ENCODE measurements at places on chromosomes 4 and X.

- no peak overlapping the region for H3K27ac ChIP-seq
- no peaks in the 10 kb centered on the region for H3K4me1 ChIP-seq
These were observed 330.8 kb upstream of the DKK2 start for GRCh38 chr4:107366900-107367299.

DNA sequence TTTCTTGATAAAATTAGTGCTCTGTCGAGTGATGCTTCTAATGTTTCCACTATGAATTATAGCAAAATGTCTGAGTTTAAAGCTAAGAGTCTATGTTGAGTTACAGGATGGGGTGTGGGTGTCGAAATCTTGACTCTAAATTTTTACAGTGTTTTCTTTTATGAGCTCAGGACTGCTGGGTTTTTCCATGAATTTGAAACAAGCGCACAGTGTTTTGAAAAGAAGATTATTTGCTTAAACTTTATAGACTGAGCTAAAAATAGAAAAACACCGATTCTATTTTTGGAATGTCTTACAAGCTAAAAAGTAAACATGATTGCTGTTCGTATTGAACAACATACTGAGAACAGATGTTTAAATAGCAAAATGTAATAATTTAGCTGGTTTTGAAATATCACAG lies 7.5 kb downstream of the PTTG2 start:
- H3K27ac ChIP-seq = peak overlapping the region; percentile 60
- no peak for DNase-seq
- H3K36me3 ChIP-seq = no peaks in the 10 kb centered on the region

DNA sequence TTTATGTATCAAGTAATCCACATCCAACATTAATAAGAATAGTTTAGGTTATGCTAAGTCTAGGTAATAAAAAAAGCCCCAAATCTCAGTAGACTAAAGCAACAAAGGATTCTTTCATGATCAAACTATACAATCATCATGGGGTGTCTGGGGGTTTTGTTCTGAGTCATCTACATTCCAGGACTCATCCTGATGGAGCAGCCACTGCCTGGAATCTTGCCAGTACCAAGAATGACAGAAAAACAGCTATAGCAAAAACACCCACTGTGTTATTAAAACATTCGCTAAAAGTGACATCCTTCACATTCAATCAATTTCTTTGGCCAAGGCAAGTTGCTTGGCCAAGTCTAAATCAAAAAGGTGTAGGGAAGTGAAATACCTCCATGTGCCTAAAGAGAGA lies 3.9 kb upstream of the ARHGEF38 start:
- no peaks in the 10 kb centered on the region for H3K4me1 ChIP-seq
- H3K27me3 ChIP-seq = no peaks in the 10 kb centered on the region
- H3K4me3 ChIP-seq = no peak overlapping the region
- DNase-seq = no peak
- no peaks in the 10 kb centered on the region for H3K36me3 ChIP-seq

DNA sequence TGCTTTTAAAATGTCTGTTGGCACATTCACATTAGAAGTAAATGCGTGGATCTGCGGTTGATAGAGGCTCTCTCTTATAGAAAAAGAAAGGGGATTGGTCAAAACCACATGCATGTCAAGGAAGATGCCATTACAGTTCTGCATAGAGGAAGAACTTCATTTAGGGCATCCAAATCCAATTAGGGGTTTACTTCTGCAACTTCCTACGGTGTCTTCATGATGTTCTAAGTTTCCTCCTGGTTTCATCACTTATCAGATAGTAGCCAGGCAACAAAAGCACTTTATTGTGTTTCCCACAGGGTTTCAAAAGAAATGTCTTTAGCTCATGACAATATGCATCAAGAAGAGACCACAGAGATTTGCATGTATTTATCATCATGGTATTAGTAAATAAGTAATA lies 136.0 kb upstream of the HPGD start:
- no peak for DNase-seq
- H3K27ac ChIP-seq = no peak overlapping the region
- no peaks in the 10 kb centered on the region for H3K36me3 ChIP-seq
- no peaks in the 10 kb centered on the region for H3K4me1 ChIP-seq
- H3K27me3 ChIP-seq = no peaks in the 10 kb centered on the region

DNA sequence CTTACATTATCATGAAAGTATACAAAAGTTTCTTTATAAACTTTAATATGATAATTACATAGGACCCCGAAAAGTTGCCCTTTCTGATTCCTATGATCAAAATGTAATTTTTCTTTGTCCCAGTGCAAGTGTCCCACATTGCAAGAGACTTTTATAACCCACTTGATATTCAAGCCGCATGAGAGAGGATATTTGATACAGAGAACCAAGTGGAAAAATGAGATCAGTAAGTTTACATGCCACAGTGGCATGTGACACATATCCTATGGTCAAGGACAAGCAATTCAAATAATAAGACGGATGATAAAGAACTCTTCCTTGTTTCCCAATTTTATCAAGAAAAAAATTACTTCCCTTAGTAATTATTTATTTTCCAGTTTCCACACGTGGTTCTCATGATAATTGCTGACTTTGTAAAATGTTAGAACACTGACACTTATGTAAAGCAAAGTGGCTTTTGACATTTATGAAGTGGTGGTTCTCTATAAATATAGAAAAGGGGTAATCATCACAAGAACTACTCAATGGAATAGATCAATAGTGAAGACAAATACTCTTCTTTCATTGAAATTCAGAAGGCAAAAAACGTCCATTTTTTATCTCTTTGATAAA lies 273.7 kb upstream of the NOCT start:
- H3K27ac ChIP-seq = no peak overlapping the region
- no peaks in the 10 kb centered on the region for H3K4me1 ChIP-seq
- H3K36me3 ChIP-seq = no peaks in the 10 kb centered on the region
- no peaks in the 10 kb centered on the region for H3K27me3 ChIP-seq
- H3K4me3 ChIP-seq = no peak overlapping the region

GRCh38 chr4:74962584-74962983 lies 29.7 kb downstream of the PARM1 start:
- peaks cover 26% of the 10 kb centered on the region for H3K4me1 ChIP-seq
- DNase-seq = no peak
- no peak overlapping the region for H3K27ac ChIP-seq
- H3K27me3 ChIP-seq = no peaks in the 10 kb centered on the region
- H3K36me3 ChIP-seq = no peaks in the 10 kb centered on the region
- H3K4me3 ChIP-seq = no peak overlapping the region

- H3K36me3 ChIP-seq = no peaks in the 10 kb centered on the region
- DNase-seq = no peak
- H3K4me1 ChIP-seq = no peaks in the 10 kb centered on the region
- no peak overlapping the region for H3K27ac ChIP-seq
- H3K4me3 ChIP-seq = no peak overlapping the region
These were observed 497.9 kb upstream of the MAGEB18 start for GRCh38 chrX:25640276-25640675.

GRCh38 chr4:170022211-170022610 lies 4.0 kb downstream of the MFAP3L start:
- no peaks in the 10 kb centered on the region for H3K27me3 ChIP-seq
- H3K4me1 ChIP-seq = peaks cover 18% of the 10 kb centered on the region
- DNase-seq = no peak
- H3K4me3 ChIP-seq = no peak overlapping the region

GRCh38 chr4:184267206-184267608 lies 49.5 kb upstream of the ENPP6 start:
- H3K4me1 ChIP-seq = peaks cover 5% of the 10 kb centered on the region
- no peaks in the 10 kb centered on the region for H3K27me3 ChIP-seq
- DNase-seq = no peak
- no peak overlapping the region for H3K4me3 ChIP-seq
- no peak overlapping the region for H3K27ac ChIP-seq

GRCh38 chr4:62656006-62656405 lies 1455.9 kb downstream of the ADGRL3 start:
- H3K4me3 ChIP-seq = no peak overlapping the region
- no peak for DNase-seq
- no peaks in the 10 kb centered on the region for H3K36me3 ChIP-seq

DNA sequence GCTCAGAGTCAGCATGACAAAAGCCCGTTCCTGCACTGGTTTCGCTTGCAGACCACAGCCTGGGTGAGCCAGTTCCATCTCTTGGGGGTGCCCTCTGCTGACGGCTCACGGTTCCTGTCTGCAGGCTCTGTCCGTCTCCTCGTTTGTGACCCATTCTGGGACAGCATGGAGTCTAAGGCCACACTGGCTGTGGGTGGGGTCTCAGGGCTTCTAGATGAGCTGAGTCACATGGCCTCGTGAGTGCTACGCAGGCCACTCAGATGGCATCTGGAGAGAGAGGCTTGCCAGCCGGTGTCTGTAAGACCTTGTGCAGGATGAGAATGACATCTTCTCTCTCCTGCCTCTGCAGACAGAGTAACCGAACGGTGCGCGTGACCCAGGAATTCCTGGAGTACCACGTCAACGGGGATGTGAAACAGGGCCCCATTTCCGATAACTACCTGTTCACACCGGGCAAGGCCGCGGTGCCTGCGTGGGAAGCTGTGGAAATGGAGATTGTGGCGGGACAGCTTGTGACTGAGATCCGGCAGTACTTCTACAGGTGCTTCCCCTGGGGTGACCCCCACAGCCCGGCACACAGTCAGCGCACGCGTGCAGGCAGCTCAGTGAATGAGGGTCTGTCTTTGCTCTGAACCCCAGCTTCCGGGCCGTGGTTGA lies 31.6 kb upstream of the MRFAP1 start:
- no peaks in the 10 kb centered on the region for H3K27me3 ChIP-seq
- H3K4me1 ChIP-seq = no peaks in the 10 kb centered on the region
- peaks cover 59% of the 10 kb centered on the region for H3K36me3 ChIP-seq
- H3K4me3 ChIP-seq = no peak overlapping the region
- no peak overlapping the region for H3K27ac ChIP-seq

DNA sequence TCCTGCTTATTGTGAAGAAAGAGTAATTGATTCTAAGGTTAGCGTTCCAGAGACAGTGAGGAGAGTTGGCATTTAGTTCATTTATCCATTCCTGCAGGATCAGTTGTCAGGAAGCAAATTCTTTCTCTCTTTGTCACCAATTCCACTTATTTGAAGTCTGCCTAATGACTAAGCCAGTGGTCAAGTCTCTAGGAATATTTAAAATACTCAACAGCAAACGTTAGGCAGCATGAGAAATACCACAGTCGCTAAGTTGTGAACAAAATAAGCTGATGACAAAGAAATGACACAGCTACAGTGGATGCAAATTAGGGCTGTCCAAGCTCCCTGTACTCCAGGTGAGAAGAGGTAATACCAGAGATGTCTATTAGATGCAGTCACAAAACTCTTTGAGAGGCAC lies 6.6 kb upstream of the MAGEB17 start:
- no peak overlapping the region for H3K27ac ChIP-seq
- H3K4me1 ChIP-seq = no peaks in the 10 kb centered on the region
- DNase-seq = no peak
- no peaks in the 10 kb centered on the region for H3K36me3 ChIP-seq
- no peaks in the 10 kb centered on the region for H3K27me3 ChIP-seq

DNA sequence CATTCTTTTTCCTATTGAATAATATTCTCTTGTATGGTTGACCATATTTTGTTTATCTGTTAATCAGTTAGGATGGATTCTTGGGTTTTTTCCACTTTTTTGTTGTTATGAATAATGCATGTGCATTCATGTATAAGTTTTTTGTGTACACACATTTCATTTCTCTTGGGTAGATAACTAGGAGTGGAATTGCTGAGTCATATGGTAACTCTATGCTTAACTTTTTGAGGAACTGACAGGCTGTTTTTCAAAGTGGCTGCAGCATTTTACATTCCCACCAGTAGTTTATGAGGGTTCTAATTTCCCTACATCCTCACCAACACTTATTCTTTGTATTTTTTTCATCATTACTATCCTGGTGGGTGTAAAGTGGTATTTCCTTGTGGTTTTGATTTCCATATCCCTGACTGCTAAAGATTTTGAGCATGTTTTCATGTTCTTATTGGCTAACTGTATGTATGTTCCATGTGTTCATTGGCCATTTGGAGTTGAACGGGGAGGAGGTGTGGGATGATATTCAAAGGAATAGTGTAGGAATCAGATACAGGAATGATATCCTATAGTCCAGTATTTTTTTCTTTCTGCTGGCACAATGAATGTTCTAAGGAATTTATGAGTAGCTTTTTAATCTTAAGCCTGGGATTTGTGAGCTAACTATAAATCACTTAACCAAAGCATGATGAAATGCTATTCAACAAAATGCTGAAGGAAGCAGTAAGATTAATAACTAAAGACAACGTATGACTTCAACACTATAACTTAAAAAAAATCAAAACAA lies 114.3 kb downstream of the AMELX start:
- no peak for DNase-seq
- no peak overlapping the region for H3K4me3 ChIP-seq
- H3K36me3 ChIP-seq = no peaks in the 10 kb centered on the region
- no peaks in the 10 kb centered on the region for H3K27me3 ChIP-seq

GRCh38 chr4:187016101-187016500 lies 292.4 kb upstream of the FAT1 start:
- no peak overlapping the region for H3K4me3 ChIP-seq
- no peaks in the 10 kb centered on the region for H3K27me3 ChIP-seq
- DNase-seq = no peak

DNA sequence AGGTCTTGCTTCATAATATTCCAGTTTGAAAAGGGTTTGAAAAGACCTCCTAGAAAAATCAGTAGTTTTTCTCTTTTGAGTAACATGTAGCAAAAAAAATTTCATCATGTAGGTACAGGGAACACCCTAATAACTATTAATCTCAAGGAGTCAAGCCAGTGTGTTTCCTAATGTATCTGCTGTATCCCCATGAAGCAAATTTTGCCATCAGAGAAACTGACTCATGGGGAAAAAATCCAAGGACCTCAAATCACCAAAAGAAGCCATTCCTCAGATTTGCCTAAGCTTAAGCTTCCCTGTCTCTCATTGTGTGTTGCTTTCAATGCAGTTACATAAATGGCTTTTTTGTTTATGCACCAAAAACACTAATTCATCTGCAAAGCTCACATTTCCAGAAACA lies 29.7 kb downstream of the F9 start:
- H3K27me3 ChIP-seq = no peaks in the 10 kb centered on the region
- H3K4me3 ChIP-seq = no peak overlapping the region
- H3K4me1 ChIP-seq = no peaks in the 10 kb centered on the region
- no peak for DNase-seq
- no peak overlapping the region for H3K27ac ChIP-seq
- H3K36me3 ChIP-seq = no peaks in the 10 kb centered on the region

- H3K4me1 ChIP-seq = peaks cover 9% of the 10 kb centered on the region
- H3K4me3 ChIP-seq = no peak overlapping the region
- no peaks in the 10 kb centered on the region for H3K36me3 ChIP-seq
- DNase-seq = no peak
- no peak overlapping the region for H3K27ac ChIP-seq
These were observed 71.8 kb downstream of the SUPT20HL2 start for GRCh38 chrX:24241822-24242648.
